ENCODE measurements at places on chromosomes 1 and 21.
A peak's percentile ranks its signal among the peaks of the same experiment; 100 is the strongest.

DNA sequence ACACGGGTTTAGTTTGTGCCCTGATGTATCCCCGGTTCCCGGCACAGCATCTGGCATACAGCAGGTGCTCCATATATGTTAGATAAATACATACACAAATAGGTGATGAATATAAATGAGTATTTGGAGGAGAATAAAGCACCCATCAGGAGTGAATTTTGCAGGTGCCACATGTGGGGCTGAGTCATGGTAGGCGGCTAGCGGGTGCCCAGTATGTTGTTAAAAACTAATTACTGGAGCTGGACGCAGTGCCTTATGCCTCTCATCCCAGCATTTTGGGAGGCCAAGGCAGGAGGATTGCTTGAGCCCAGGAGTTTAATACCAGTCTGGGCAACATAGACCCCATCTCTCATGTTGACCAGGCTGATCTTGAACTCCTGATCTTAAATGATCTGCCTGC lies 16.7 kb upstream of the WASF2 start:
- no peak for DNase-seq
- no peaks in the 10 kb centered on the region for H3K36me3 ChIP-seq
- H3K27ac ChIP-seq: no peak overlapping the region

GRCh38 chr1:205812271-205812877 lies 624 bp downstream of the SLC41A1 start:
- peaks cover 50% of the 10 kb centered on the region for H3K4me1 ChIP-seq
- peak; percentile 61 for DNase-seq
- H3K27me3 ChIP-seq: no peaks in the 10 kb centered on the region
- peaks cover 4% of the 10 kb centered on the region for H3K36me3 ChIP-seq

GRCh38 chr1:18640228-18641004 lies 9.8 kb downstream of the PAX7 start:
- DNase-seq: no peak
- no peaks in the 10 kb centered on the region for H3K4me1 ChIP-seq
- H3K27ac ChIP-seq: no peak overlapping the region
- no peak overlapping the region for H3K4me3 ChIP-seq
- no peaks in the 10 kb centered on the region for H3K36me3 ChIP-seq

- no peaks in the 10 kb centered on the region for H3K27me3 ChIP-seq
- H3K4me3 ChIP-seq: peak overlapping the region; percentile 81
- H3K4me1 ChIP-seq: peaks cover 83% of the 10 kb centered on the region
- no peaks in the 10 kb centered on the region for H3K36me3 ChIP-seq
- peak overlapping the region; percentile 98 for H3K27ac ChIP-seq
These were observed 7.4 kb downstream of the MEF2D start for GRCh38 chr1:156493154-156493631.

GRCh38 chr1:978069-978834 lies 3.6 kb downstream of the PERM1 start:
- H3K27ac ChIP-seq: no peak overlapping the region
- no peak overlapping the region for H3K4me3 ChIP-seq
- H3K4me1 ChIP-seq: peaks cover 5% of the 10 kb centered on the region
- DNase-seq: no peak

GRCh38 chr21:44359396-44359795 lies 6.0 kb downstream of the TRPM2 start:
- no peaks in the 10 kb centered on the region for H3K27me3 ChIP-seq
- peaks cover 12% of the 10 kb centered on the region for H3K4me1 ChIP-seq

DNA sequence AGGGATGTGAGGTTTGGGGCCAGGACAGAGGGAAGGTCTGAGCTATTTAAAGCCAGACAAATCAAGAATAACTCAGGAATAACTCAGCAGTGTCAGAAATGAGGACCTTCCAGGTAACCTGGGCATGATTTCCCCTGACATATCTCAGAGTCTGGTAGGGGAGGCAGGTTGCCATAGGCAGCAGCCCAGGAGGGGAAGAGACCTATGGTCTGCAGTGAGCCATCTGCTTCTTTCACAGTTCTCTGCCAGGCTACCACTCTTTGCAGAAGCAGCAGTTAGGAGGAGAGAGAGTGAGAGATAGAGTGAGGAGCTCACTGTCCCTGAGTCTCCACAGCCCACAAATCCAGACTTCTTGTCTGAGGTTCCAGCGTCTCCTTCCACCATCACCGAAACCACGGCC lies 6.3 kb upstream of the VSIG8 start:
- H3K4me3 ChIP-seq: no peak overlapping the region
- peaks cover 18% of the 10 kb centered on the region for H3K27me3 ChIP-seq
- H3K36me3 ChIP-seq: no peaks in the 10 kb centered on the region
- H3K4me1 ChIP-seq: peaks cover 14% of the 10 kb centered on the region

GRCh38 chr1:118961156-118961555 lies 27.0 kb downstream of the TBX15 start:
- peaks cover 8% of the 10 kb centered on the region for H3K27me3 ChIP-seq
- no peak overlapping the region for H3K27ac ChIP-seq
- no peak overlapping the region for H3K4me3 ChIP-seq
- H3K4me1 ChIP-seq: no peaks in the 10 kb centered on the region

DNA sequence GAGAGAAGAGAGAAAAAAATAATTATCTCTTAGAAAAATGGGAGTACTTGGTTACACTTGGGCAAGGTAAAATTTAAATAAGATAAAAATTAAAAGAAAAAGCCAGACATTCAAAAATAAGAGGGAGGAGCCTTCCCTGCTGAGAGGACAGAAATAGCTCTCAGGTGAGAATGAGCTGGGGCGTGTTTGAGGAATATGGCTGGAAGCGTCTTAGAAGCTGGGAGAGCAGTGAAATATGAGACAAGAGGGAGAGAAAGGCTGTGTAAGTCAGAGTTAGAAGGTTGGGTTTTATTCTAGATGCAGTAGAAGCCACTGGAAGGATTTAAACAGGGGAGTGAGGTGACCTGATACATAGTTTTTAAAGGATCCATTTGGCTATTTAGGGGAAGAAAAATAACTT lies 154.2 kb upstream of the L1TD1 start:
- H3K27me3 ChIP-seq: no peaks in the 10 kb centered on the region
- H3K36me3 ChIP-seq: no peaks in the 10 kb centered on the region
- no peak overlapping the region for H3K27ac ChIP-seq
- no peaks in the 10 kb centered on the region for H3K4me1 ChIP-seq
- no peak overlapping the region for H3K4me3 ChIP-seq

GRCh38 chr1:153293851-153294250 lies 18.9 kb downstream of the PGLYRP3 start:
- DNase-seq: no peak
- peaks cover 8% of the 10 kb centered on the region for H3K4me1 ChIP-seq
- peaks cover 8% of the 10 kb centered on the region for H3K27me3 ChIP-seq
- no peaks in the 10 kb centered on the region for H3K36me3 ChIP-seq
- no peak overlapping the region for H3K4me3 ChIP-seq

DNA sequence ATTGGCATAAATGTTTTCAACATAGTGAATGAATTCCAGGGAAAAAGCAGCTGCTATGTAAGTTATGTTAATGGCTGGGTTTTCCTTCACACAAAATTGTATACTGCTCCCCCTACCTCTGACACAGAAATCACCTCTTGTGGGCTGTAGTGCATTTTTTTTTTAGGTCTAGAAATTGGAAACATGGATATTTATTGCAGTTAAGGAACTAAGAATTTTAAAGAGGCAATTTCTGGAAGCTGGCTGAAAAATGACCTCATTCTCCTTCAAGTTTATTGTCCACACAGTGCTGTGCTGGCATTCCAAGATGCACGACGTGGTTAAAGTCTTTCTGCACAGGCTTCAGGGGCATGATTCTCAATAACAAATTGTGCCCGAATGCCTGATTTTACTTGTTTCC lies 1424.2 kb downstream of the MRPL39 start:
- H3K4me1 ChIP-seq: no peaks in the 10 kb centered on the region
- peaks cover 6% of the 10 kb centered on the region for H3K36me3 ChIP-seq
- DNase-seq: no peak
- no peak overlapping the region for H3K4me3 ChIP-seq
- no peak overlapping the region for H3K27ac ChIP-seq
- H3K27me3 ChIP-seq: no peaks in the 10 kb centered on the region
